ENCODE measurements at places on chromosomes 2 and 18.

- no peak for DNase-seq
These were observed 122.1 kb upstream of the FOSL2 start for GRCh38 chr2:28270456-28271152.

DNA sequence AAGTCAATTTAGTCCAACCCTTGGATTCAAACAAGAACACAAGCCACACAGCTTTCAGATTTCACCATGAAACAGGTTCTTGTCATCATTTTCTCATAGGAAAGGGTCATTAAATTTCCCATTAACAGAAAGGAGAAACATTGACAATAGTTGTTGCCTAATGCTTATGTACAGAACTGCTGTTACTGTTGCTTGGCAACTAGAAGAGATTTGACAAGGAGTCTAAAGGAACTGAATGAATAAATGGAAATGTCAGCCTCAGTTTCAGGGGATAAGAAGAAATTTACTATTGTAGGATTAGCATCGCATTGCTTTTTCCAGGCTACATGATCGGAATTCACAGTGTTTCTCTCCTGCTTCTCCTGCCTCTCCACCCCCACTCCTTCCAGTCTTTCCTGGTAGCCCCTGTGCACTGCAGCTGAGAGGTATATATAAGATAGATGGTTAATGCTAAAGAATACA lies 90.3 kb downstream of the SPATS2L start:
- no peak for DNase-seq

DNA sequence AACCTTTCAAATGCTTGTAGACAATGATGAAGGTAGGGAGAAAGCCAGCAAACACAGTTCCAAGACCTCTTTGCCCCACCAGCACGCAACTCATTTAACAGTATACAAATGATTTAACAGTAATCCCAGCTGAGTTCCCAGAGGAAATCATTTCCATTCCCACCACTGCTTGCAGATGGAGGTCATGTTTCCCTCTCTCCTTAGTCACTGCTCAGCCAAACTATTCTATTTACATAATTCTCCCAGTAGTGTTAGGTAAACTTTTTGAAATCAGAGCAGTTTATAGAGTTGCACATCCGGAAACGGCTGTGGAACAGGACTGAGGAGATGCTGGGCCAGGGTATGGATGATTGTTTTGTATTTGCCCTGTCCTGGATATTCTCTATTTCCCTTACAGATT lies 328.5 kb downstream of the FIGN start:
- no peak for DNase-seq

- DNase-seq: no peak
These were observed 312.8 kb upstream of the PKDCC start for GRCh38 chr2:41735006-41735405.

GRCh38 chr2:70981421-70981820 lies 3.0 kb downstream of the ANKRD53 start:
- no peak for DNase-seq

DNA sequence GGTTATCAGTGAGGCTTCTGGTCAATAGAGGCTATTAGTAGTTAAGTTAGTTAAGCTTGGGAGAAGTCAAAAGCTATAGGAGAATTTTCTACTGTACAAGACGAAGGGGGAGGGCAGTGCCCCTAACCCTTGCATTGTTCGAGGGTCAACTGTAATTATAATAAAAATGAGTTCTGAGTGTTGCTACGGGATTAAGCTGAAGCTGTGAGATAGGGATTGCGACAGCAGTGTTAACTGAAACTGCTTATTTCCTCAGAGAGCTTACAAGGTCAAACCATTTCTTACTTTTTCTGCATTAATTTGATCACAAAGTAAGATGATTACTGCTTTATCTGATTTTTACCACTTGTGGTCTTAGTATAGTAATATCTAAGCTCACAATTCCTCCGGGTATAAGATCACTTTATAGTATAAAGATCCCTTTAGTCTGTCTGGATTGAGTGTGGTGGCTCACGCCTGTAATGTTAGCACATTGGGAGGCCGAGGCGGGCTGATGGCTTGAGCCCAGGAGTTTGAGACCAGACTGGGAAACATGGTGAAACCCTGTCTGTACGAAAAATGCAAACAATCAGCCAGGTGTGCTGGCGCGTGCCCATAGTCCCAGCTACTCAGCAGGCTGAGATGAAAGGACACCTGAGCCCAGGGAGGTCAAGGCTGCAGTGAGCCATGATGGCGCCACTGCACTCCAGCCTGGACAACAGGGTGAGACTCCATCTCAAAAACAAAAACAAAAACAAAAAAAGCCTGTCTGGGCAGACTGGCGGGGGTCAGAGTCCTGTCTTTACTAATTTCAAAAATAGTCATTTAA lies 119.5 kb upstream of the TLK1 start:
- peak; percentile 75 for DNase-seq

DNA sequence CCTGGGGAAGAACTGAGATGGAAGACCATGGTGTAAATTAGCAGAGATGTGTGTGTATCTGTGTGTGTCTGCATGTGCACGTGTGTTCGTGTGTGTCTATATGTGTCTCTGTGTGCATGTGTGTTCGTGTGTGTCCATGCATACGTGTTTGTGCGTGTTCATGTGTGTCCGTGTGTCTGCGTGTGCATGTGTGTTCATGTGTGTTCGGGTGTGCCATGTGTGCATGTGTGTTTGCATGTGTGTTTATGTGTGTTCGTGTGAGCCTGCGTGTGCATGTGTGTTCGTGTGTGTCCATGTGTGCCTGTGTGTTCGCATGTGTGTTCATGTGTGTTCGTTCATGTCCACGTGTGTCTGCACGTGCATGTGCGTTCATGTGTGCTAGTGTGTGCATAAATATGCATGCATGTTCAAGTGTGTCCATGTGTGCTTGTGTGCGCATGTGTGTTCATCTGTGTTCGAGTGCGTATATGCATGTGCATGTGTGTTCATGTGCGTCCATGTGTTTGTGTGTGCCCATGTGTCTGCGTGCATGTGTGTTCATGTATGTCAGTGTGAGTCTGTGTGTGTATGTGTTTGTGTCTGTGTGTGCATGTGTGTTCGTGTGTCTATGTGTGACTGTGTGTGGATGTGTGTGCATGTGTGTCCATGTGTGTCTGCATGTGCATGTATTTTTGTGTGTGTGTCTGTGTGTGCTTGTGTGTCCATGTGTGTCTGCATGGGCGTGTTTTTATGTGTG lies 3.1 kb downstream of the NEU2 start:
- no peak for DNase-seq

GRCh38 chr2:10764096-10764785 lies 42.8 kb downstream of the ATP6V1C2 start:
- no peak for DNase-seq

DNA sequence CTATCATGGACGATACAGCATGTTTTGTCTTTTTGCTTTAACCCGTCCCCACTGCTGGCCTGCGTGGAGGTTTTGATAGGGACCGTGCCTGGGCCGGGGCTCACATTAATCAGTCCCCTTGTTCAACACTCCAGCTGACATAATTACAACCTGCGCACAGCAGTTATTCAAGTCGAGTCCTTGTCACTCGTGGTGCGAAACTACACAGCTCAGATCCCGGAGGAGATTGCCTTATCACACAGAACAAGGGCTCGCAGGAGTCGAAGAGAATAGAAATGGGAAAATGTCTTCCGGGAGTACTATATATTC lies 304.4 kb downstream of the ZNF407 start:
- DNase-seq: no peak

GRCh38 chr2:83369601-83370418 lies 1089.3 kb downstream of the SUCLG1 start:
- DNase-seq: no peak

DNA sequence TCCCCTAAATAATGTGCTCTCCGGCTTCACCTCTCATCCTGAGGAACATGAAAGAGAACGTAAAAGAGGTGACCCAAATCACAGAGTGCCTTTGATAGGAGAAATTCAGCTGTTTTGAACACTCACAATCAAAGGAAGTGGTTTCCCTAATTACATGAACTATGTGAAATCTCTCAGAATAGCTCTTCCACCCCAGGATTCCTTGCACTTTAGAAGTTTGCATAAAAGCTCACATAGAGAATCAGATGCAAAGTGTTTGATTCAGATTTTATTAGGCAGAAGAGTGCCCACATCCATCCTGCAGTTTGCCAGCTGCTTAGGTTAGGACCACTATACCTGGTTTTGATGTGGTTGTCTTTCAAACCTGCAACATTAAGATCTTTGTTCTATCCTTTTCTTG lies 61.0 kb downstream of the MAP3K20 start:
- DNase-seq: no peak

- DNase-seq: no peak
These were observed 308.3 kb downstream of the TSN start for GRCh38 chr2:122063716-122064115.

GRCh38 chr18:26510337-26510736 lies 38.0 kb downstream of the KCTD1 start:
- DNase-seq: no peak

DNA sequence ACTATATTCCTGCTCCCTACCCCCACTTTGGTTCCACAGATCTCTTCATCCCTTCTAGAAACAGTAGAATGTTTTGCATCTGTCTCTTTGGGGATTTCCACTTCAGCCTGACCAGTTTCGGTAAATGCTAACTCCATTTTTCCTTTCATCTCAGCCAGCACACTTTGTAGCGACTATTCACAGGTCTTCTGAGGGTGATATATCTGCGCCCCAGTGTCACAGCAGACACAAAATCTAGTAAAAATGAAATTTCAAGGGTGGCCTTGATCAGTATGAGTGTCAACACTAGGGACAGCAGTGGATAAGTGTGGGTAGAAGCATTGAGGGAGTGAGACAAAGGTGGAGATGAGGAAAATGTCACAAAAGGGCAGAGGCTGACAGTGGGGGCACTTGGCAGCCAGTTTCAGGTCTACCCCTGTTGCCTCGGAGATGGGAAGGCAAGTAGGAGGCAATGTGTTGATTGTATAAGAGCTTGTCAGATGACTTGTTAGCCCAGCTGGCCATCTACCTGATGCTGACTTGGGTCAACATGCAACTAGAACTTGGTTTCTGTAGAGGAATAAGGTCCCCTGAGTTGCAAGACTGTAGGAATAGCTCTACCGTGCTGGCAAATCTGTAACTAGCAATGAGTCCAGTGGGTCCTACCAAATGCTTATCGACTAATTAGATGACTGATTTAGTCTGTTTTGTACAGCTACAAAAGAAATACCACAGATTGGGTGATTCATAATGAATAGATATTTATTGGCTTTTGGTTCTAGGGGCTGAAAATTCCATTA lies 60.7 kb downstream of the CXCR4 start:
- DNase-seq: peak; percentile 19

DNA sequence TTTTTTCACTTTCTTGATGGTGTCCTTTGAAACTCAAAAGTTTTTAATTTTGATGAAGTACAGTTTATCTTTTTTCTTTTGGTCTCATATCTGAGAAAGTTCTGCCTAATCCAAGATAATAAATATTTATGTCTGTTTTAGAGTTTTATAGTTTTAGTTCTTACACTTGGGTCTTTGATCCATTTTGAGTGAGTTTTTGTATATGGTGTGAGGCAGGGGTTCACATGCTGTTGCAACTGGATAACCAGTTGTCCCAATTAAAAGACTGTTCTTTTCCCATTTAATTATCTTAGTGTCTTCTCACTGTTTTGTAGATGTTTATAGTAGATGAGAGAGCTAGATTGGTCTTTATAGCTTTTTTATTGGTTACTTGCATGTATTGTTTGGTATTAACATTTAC lies 43.6 kb downstream of the TET3 start:
- DNase-seq: no peak

GRCh38 chr2:42743659-42743990 lies 20.3 kb downstream of the OXER1 start:
- DNase-seq: no peak

DNA sequence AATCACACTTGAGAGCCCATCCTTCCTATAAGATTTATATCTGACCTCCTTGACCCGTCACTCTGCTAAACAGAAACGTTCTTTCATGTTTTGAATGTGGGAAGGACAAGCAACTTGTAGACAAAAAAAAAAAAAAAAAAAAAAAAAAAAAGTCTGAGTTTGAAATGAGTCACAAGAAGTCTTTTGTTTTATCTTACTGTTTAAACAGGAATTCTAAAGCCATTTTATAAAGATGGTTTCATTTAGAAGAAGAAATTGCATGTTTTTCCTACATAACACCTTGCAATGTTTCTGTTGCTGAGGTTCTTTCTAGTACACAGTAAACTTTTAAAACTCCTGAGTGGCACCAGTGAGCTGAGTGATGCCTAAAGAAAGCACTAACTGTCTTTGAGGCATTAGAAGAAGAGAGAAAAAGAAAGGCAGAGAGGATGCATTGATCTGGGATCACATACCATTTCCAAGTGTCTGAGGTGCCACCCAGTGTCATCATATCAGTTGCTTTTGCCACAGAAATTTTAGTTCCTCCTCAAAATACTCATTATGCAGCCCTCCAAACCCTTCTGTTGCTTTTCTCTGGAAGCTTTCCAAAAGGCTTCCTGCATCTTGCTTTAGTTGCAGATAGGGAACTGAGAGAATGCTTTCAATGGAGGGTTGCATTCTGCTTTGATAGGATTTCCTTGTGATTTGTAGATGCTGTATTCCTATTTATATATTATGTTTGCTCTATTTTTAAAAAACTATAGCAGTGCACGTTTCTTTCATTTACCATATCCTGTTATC lies 69.1 kb downstream of the ACVR2A start:
- peak; percentile 7 for DNase-seq

GRCh38 chr18:78640246-78640995 lies 339.2 kb upstream of the SALL3 start:
- DNase-seq: no peak

GRCh38 chr2:70647873-70648481 lies 94.4 kb upstream of the TGFA start:
- peak; percentile 80 for DNase-seq

DNA sequence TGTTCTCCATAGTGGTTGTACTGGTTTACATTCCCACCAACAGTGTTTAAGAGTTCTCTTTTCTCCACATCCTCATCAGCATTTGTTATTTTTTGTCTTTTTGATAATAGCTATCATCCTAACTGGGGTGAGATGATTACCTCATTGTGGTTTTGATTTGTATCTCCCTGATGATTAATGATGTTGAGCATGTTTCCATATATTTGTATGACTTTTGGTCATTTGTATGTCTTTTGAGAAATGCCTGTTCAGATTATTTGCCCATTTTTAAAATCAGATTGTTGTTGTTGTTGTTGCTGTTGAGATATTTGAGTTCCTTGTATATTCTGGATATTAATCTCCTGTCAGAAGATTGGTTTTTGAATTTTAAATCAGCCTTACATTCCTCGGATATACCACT lies 147.5 kb downstream of the NCOA1 start:
- no peak for DNase-seq

Measured in NB4 (cell line).